ENCODE measurements at places on chromosomes 1 and 21. TPM values are rescaled to one million over a fixed set of nuclear protein-coding genes. Genes with fewer than 3 reads are reported as not detected.

FBXO42 gene
- 9.3 TPM for total RNA-seq

TNNI3K gene
- not detected for total RNA-seq

MMP23B gene
- 1.2 TPM for total RNA-seq

ATAD3C gene
- total RNA-seq: not detected

FCGR1A gene
- total RNA-seq: not detected

PTPN14 gene
- total RNA-seq: 13.6 TPM

NTNG1 gene
- total RNA-seq: not detected

LRRC39 gene
- 0.15 TPM for total RNA-seq

C1orf105 gene
- total RNA-seq: not detected

INAVA gene
- 46.3 TPM for total RNA-seq

Data from A549 treated with Mapracorat at 1 μM for 4 hours (cell line).